ENCODE measurements at places on chromosomes 2 and 18. TPM values are rescaled to one million over a fixed set of nuclear protein-coding genes. Genes with fewer than 3 reads are reported as not detected.

The STRADB gene
- total RNA-seq: 32.5 TPM

- no peak overlapping the region for H3K27ac ChIP-seq
- H3K36me3 ChIP-seq: no peaks in the 10 kb centered on the region
- DNase-seq: no peak
- no peaks in the 10 kb centered on the region for H3K4me1 ChIP-seq
- no peak overlapping the region for H3K4me3 ChIP-seq
Measured at GRCh38 chr2:17626986-17627385, 86.5 kb downstream of the VSNL1 start.

DNA sequence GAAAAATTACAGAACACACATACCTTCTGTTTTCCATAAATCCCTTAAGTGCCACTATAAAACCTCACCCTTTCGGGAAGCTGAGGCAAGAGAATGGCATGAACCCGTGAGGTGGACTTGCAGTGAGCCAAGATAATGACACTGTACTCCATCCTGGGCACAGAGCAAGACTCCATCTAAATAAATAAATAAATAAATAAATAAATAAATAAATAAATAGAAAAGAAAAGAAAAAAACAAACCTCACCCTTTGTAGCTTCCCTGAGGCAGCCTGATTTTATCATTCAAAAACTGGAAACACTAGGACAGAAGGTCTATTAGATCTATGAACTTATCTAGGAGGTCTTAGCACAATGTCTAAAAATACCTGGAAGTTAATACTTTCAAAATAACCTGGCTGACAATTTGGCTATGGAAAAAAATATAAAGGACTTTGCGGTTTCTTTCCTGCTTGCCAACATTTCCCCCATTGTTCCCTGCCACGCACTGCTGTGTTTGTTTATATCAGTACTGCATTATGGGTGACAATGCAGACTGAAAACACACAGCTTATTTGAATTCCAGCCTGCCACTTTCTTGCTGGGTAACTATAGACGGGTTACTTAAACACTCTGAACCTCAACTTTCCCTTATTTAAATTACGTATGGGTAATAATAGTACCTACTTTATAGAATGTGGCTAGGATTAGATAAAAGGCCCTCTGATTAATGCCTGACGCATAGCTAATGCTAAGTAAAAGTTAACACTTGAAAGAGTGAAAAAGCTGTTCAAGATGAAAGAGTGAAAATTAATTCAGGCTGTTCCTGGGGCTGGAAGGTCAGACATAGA lies 313.0 kb downstream of the RDH14 start:
- H3K36me3 ChIP-seq: no peaks in the 10 kb centered on the region
- no peaks in the 10 kb centered on the region for H3K27me3 ChIP-seq
- no peak for DNase-seq
- H3K4me1 ChIP-seq: no peaks in the 10 kb centered on the region
- H3K27ac ChIP-seq: no peak overlapping the region

- 0 out of 2 replicates have a peak, but pooled peaks cover 3% of the 10 kb centered on the region for H3K4me1 ChIP-seq
- no peak overlapping the region for H3K4me3 ChIP-seq
- DNase-seq: no peak
- no peak overlapping the region for H3K27ac ChIP-seq
- no peaks in the 10 kb centered on the region for H3K27me3 ChIP-seq
Measured at GRCh38 chr2:32496662-32497061, 131.2 kb upstream of the TTC27 start.

The CAPN14 gene
- total RNA-seq: under 0.01 TPM

The WDR7 gene
- total RNA-seq: 23.3 TPM

DNA sequence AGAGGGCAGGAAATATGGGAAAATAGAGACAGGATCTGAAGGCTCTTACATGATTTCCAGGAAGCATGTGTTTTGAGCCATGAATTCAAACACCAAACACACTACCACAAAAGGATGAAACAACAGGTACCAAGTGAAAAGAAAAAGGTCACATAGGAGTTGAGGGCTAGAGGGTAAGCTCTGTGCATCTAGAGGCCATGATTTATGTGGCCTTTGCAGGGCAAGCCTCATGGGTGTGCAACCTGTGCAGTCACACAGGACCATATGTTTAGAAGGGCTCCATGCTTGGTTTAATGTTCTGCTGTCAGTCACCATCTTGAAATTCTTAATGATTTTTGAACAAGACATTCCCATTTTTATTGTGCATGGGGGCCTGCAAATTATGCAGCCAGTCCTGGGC lies 134.5 kb upstream of the CCDC68 start:
- DNase-seq: no peak
- no peaks in the 10 kb centered on the region for H3K36me3 ChIP-seq
- no peaks in the 10 kb centered on the region for H3K4me1 ChIP-seq
- no peak overlapping the region for H3K4me3 ChIP-seq
- H3K27me3 ChIP-seq: no peaks in the 10 kb centered on the region

The MARS2 gene
- total RNA-seq: 3.8 TPM

- peaks cover 2% of the 10 kb centered on the region for H3K4me1 ChIP-seq
- H3K36me3 ChIP-seq: no peaks in the 10 kb centered on the region
- H3K27me3 ChIP-seq: no peaks in the 10 kb centered on the region
- no peak overlapping the region for H3K27ac ChIP-seq
- H3K4me3 ChIP-seq: no peak overlapping the region
Measured at GRCh38 chr2:220198896-220199295, 571.5 kb downstream of the SLC4A3 start.

DNA sequence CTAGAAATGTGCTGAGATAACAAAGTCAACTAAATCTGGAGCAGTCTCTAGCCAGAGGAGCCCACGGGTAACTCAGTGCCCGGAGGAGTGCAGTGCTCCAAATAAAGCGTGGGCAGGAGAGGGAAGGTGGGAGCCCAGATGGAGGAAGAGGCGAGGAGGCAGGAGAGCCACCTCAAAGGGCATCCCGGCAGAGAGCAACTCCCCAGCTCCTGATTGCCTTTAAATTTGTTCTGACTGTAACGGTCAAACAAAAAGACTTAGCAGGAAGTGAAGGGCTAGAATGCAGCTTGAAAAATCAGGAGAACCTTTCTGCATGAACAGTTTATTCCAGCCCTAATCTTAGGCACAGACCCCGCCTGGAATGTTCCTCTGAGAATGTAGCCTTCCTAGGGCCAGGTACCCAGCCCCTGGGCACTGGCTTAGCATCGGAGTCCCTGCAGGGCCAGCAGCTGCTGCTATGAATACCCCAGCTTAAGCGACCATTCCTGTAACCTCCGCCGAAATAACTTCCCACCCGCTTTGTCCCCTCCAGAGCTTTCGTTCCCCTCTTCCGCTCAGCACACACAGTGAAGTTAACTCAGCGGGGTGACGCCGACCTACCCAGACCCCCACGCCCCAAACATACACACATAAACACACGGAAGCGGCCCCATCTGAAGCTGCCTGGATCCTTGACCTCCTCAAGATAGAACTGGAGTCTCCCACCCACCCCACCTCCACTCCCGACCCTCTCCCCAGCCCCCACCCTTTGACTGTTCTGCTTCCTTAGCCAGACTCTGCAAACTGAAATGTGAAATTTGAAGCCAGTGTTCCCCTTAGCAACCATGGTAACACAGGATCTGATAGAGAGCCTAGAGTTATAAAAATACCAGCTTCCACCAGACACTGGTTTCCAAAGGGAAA lies 123.2 kb downstream of the SMAD7 start:
- peaks cover 6% of the 10 kb centered on the region for H3K36me3 ChIP-seq
- no peak overlapping the region for H3K4me3 ChIP-seq
- no peaks in the 10 kb centered on the region for H3K27me3 ChIP-seq

All from IMR-90 (cell line).